Activated CD4-positive, alpha-beta memory T cell treated with anti-CD3 and anti-CD28 coated beads, Interleukin-2, amount 10 ng/mL, durations not matched to agents 7 days and 5 days (primary cell): ENCODE measurements at places on chromosomes 6 and 20.

DNA sequence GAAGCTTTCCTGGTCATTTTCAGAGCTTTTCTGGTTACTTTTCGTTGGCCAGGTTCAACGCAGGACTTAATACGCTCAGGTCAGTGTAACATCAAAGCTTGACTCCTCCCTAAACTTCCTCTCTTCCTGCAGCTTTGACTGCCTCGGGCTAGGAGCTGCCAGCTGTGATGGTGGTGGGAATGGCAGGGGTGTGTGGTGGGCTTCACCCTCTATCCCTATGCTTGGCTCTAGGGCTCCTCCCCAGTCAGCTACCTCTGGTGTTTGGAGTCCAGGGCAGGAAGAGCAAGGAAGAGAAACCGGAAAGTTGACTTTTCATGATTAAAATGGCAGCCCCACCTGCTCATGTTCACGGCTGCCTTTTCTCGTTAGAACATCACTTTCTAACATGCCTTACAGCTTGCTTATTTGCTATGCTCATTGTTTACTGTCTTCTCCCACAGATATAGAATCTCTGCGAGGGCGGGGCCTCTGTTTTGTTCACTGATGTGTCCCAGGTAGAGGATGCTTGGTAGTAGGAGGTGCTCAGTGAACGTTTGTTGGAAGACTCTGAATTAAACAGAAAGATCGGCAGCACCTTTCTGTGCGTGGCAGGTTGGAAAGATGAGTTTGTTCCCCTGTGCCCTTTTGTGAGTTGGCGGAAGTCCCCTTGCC lies 16.1 kb upstream of the PPP1R14C start:
- no peak for DNase-seq

- DNase-seq: peak; percentile 60
These were observed 54.8 kb upstream of the AKIRIN2 start for GRCh38 chr6:87756858-87757257.

DNA sequence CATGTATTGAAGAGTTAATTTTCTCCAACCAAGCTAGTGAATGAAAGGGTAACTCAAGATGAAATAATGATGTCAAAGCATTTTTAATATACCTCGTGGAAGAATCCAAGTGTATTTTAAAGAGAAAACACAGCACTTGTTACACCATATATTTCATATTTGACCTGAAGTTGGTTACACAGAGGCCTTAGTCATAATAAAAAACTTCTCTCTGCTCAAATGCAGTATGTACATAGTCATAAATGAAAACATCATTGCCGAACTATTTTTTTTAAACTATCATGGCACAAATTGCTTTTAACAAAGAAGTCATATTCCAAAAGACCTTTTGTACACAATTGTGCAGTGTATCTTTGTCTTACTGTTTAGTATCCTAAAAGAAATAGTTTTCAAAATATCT lies 43.0 kb downstream of the BACH2 start:
- DNase-seq: no peak

DNA sequence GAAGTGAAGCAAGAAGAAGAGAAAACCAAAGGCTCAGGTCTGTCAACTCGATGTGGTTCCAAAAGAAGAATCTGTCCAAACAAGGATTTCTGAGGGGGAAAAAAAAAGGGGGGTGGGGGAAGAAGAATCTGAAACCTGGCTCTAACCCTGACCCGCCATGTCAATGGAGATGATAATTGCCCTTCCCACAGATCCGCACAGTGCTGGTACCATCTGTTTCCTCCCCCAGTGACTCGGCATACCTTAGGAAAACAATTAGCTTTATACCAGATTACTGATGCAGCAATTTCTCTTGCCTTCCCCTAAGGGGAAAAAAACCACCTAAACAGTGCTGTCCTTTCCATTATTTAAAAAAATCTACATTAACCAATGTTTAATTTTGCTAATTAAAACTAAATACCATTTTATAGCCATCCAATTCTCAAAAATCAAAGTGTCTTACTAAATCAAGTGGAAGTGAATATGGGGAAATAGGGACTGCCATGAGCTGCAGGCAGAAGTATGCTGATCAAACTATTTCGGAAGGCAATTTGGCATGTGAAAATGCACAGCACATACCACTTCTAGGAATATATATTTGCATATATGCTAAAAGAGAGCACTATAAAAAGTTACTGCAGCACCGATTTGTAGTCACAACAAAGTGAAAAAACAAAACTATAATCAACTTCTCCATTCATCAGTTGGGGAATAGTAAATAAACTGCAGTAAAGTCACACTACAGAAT lies 46.8 kb downstream of the MAP7 start:
- DNase-seq: no peak

DNA sequence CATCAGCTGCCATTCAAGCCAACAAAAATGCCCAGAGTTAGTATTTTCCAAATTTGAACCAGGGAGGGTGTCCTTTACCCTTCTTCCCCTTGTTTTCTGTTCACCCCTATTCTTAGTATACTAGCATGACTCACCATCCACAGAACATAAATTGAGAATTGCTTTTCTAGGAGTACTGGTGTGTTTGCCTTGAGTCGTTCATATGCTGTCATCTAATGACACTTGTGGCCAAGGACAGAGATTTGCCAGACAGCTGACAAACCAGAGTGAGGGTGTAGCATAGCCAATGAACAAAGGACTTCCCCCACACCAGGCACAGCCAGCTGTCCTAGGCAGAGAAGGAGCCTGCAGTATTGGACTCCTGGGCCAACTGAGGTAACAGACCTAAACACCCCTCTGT lies 62.2 kb downstream of the FILIP1 start:
- DNase-seq: no peak

- peak; percentile 35 for DNase-seq
These were observed 55.5 kb downstream of the REV3L start for GRCh38 chr6:111427341-111428116.

GRCh38 chr6:75235271-75235670 lies 8.3 kb downstream of the COX7A2 start:
- DNase-seq: no peak
